ENCODE measurements at places on chromosomes 16 and 17.

DNA sequence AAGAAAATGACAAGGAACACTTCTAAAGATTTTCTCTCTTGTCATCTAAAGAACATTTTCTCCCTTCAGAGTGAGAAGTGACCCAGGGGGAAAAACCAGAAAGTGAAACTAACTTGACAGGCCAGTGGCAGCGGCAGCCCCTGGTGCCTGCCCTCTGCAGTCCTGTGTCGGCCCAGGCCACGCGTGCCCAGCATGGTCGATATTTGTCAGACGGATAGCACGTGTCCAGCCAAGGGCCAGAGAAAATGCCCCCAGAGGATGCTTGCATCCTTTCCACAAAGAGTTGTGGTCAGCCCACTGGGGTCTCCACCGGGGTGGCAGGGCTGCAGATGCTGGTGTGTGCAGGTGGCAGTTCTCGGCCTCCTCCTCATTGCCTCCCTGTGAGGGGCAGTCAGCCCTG lies 176.6 kb downstream of the RAB11FIP4 start:
- DNase-seq, result no peak

DNA sequence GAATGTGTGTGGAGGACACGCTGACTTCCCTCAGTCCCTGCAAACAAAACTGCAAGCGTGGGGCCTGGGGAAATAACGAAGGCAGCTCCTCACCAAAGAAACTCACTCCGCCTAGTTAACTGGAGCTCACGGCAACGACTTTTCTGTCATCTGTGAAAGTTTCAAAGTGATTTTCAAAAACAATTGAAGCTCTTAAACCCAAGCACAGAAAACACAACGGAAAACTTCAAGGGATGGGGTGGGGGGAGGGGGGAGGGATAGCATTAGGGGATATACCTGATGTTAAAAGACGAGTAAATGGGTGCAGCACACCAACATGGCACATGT lies 3.2 kb upstream of the GNG13 start:
- no peak for DNase-seq

DNA sequence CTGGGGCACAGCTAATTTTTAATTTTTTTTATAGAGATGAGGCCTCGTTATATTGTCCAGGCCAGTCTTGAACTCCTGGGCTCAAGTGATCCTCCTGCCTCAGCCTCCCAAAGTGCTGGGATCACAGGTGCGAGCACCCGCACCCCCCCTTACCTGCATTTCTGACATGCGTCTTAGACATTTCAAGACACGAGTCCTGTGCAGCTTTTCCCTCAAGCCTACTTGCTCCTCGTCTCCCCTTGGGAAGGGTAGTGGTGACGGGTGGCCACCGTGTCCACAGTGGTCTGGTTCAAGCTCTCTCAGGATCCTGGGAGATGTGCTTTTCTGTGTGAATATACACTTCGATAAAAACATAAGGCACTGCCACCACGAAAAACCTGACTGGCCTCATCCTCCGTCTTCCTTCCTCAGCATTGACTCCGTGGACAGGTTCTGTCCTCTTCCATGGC lies 9.6 kb downstream of the CANT1 start:
- no peak for DNase-seq

- DNase-seq, result no peak
These were observed 158.5 kb upstream of the CACNG5 start for GRCh38 chr17:66676421-66676820.

DNA sequence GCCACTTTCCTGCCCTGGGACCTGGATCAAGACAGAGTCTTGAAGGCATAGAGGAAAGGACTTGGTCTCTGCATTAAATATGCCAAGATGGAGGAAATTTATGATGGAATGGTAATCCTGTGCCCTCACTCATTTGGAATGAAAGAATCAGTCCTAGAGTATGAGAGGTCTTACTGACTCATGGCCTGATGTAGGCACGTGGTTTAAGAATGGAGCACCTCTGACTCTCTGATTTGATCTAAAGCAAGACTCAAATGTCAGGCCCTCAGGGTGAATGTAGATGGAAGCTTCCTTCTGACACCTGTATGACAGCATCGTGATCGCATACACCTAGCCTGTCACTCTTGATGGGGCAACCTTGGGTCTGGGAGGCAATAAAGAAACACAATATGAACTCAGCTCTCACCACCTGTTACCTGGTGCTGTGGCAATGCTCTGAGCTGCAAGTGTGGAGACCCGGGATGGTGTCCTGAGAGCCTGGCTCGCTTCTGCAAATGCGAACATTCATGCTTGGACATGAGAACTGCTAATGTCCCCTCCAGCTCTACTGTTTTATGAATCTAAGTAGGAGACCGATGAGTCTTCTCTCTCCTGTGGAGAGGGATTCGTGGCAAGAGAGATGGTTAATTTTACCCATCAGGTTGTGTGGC lies 229.9 kb downstream of the ABCC12 start:
- DNase-seq, result no peak

- DNase-seq, result no peak
These were observed 531.4 kb downstream of the MAF start for GRCh38 chr16:79069121-79069520.

- peak; percentile 93 for DNase-seq
These were observed 4.2 kb downstream of the TRADD start for GRCh38 chr16:67155295-67156142.

DNA sequence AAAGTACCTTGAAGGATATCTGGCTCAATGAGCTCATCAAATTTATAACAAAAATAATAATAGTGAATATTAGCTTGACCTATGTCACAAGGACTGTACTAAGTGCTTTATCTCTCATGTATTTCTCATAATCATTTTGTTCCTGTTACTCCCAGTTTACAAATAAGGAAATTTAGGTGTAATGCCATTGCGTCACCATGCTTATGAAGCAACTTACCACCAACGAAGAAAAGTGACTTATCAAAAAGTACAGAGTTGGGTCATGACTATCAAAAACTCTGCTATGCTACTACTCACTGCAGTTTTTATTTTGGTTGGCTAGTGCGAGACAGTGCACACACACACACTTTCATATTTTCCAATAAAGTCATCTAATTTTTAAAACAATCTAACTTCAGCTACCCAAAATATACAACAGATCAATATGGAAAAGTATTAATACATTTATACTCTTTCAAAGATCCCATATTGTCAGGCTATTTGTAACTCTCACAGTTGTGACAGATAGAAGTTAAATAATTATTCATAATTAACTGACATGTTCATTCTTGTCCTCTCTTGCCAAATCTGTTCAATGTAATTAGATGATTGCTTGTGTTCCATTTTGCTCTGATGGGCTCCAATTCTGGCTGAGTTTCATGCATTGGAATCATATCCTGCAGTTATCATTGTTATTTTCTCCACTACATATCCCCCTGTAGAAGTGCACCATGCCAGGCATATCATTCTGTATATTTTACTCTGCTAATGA lies 119.4 kb downstream of the KCNJ2 start:
- no peak for DNase-seq

- no peak for DNase-seq
These were observed 74.8 kb upstream of the GRIN2A start for GRCh38 chr16:10256784-10257641.
